ENCODE measurements at places on chromosomes 11 and 22.

DNA sequence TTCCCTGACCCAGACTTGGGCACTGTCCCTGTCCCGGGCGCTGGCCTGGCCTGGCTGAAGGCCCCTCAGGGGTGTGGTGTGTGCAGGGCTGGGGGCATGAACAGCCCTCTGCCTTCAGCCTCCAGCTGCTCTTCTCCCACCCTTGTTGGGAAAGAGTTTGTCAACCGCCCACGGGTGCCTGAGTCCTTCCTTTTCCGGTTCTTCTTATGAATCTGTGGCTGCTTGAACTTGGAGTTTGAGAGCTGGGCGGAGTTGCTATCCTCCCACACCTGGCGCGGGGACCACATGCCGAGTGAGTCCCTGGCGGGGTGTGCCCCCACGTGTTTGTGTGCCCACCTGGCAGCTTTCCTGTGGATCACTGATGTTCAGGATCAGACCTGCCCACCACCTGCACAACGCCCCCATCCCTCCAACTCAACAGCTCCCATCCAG lies 13.4 kb downstream of the NFAM1 start:
- DNase-seq: no peak

GRCh38 chr11:117535201-117535849 lies 207.7 kb downstream of the CEP164 start:
- no peak for DNase-seq

GRCh38 chr11:29272019-29272654 lies 744.7 kb downstream of the KCNA4 start:
- no peak for DNase-seq

DNA sequence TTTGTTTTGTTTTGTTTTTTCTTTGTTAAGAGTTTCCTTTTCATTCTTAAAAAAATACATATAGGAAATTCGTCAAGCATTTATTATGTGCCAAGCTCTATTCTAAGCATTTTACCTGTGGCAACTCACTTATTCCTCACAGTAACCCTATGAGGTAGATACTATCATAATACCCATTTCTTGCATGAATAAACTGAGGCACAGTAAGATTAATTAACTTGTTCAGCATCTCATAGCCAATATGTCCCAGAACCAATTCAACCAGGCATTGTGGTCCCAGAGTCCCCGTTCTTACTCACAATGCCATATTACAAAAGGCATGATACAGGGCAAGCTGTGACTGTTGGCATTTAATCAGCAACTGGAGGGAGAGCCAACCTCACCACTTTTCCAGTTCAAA lies 83.7 kb downstream of the RAB30 start:
- DNase-seq: no peak

DNA sequence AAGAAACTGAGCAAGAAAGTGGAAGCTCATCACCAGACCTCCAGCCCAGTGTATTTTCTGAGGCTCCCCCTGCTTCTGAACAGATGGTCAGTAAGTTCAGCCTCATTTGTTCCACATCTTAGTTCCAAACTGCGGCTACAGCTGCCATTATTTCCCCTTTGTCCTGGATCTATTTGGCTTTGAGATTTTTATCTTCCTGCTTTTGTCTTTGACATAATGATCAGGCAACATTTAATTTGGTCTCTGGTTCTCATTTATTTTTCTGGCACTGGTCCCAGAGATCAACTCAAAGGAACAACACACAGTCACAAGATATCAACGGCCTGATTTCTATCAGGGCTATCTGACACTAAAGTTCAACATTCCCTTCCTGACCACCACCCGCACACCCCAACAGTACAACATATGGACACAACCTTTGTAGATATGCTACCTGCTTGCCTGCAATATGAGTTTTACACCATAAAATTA lies 137.5 kb downstream of the FAM76B start:
- no peak for DNase-seq

Measured in stimulated activated CD8-positive, alpha-beta memory T cell treated with anti-CD3 and anti-CD28 coated beads, Interleukin-2, amount 100 ng/mL, for 1 hour (primary cell).